ENCODE measurements at places on chromosomes 3 and 15.

DNA sequence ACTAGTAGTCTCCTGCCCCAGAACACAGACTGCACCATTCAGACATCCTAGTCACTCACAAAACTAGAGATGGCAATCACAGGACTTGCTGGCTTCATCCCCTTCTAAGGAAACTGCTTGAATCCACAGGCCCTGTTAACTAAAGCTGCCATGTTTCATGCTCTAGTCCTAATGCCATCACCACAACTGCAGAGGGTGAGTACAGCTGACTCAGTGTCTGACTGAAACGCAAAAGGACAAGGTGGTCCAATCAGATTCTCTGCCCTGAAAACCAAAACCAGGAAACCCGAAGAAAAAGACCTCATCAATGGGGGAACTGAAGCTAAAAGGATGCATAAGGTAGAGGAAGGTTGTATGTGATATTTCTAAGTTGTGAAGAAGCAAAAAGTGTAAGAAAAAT lies 25.2 kb upstream of the TFDP2 start:
- ATAC-seq: no peak

- ATAC-seq: no peak
These were observed 36.8 kb downstream of the ATP1B3 start for GRCh38 chr3:141913150-141913811.

DNA sequence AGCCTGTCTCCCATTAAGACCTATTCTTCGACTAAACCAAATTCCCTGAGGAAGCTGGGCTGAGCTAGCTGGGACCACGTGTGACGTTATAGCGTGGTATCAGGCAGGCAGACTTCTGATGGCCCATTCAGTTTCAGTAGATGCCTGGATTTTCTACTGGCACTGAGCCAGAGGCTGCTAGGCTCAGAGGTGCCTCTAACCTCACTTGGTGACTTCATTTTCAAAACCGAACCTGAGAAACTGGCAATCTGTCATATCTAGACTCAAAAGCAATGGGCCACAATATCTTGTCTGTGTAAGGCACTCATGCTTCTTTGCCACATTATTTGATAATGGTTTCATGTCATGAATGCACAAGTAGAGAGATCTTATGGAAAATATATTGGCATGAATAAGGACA lies 352.1 kb upstream of the AZI2 start:
- ATAC-seq: no peak

- ATAC-seq: no peak
These were observed 161.7 kb upstream of the UBE2E1 start for GRCh38 chr3:23644099-23644498.

GRCh38 chr3:197490098-197491058 lies 65.4 kb downstream of the BDH1 start:
- peak; percentile 27 for ATAC-seq

- ATAC-seq: peak; percentile 82
These were observed 819.7 kb upstream of the ALCAM start for GRCh38 chr3:104547031-104547430.

DNA sequence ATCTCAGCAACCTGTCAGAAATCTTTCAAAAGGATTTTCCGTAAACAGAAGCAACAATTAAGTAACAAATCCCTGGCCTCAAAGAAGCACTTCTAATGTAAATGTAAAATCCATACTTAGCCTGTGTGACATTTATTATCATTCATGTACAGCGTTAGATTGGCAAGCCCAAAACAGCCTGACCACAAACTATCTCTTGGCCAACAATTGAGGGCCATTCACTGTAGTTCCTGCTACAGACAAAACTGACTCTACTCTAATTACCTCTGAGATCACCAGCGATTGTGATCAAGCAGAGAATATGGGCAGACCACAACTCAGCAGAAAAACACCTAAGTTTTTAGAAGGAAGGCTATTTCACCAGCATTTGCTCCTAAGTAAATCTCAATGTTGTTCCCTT lies 9.2 kb downstream of the SHQ1 start:
- ATAC-seq: no peak

DNA sequence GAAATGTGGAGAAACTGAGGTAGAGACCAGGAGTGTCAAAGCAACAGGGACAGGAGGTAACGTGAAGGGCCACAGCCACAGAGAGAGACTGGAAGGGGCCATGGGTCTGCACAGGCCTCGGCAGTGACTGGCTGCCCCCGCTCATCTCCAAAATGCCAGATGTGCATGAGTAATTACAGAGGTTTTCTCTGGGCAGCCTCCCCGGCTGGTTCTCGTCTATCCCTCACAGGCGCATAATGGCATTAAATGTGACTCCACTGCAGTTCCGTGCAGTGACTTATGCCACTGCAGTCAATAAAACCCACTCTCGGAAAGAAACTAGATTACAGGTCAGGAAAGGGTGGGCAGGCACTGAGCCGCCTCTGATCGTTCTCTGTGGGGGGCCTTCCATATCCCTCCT lies 74.7 kb downstream of the WDR76 start:
- ATAC-seq: no peak

GRCh38 chr3:59341459-59341858 lies 291.6 kb upstream of the CFAP20DC start:
- no peak for ATAC-seq

DNA sequence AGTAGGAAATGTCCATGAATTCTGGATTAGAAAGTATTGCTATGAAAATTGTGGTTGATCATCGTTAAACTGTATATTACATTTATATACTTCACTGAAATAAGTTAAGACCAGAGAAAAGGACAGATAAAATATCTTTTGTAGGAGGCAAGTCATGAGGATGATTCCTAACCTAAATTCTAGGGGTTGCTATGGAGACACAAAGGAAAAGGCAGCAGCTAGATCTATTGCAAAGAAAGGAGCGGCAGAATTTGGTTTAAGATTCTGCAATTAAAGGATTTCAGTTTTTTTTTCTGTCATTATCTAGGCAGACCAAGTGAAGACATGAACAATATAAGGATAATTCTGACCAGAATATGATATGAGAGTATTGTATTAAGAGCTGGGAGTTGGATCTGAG lies 136.1 kb downstream of the CHL1 start:
- ATAC-seq: no peak

GRCh38 chr3:126528800-126529541 lies 5.0 kb downstream of the CHST13 start:
- ATAC-seq: no peak

DNA sequence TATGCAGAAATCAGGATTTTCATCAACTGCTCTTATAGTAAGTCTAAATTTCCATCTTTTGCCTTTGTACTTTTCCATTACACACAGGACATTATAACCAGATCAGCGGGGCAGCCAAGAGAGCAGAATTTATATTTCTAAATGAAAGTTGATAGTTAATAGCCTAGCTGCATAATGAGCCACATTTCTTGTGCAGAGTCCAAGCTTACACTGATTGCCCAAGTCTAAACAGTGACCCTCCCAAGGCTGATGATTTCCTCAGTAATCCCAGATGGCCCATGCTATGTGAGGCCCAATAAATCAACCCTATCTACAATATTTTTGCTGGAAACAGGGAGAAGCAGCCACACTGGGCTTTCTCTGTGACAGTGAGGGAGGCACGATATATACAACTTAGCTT lies 475.8 kb upstream of the KCNMB2 start:
- peak; percentile 86 for ATAC-seq

GRCh38 chr3:117893638-117894037 lies 1141.0 kb downstream of the IGSF11 start:
- no peak for ATAC-seq

- peak; percentile 87 for ATAC-seq
These were observed at the start of gene CEMIP for GRCh38 chr15:80778964-80779657. CEMIP (plus strand) TSS chr15:80779370; CDS start chr15:80873880, 94,510 bp downstream.

DNA sequence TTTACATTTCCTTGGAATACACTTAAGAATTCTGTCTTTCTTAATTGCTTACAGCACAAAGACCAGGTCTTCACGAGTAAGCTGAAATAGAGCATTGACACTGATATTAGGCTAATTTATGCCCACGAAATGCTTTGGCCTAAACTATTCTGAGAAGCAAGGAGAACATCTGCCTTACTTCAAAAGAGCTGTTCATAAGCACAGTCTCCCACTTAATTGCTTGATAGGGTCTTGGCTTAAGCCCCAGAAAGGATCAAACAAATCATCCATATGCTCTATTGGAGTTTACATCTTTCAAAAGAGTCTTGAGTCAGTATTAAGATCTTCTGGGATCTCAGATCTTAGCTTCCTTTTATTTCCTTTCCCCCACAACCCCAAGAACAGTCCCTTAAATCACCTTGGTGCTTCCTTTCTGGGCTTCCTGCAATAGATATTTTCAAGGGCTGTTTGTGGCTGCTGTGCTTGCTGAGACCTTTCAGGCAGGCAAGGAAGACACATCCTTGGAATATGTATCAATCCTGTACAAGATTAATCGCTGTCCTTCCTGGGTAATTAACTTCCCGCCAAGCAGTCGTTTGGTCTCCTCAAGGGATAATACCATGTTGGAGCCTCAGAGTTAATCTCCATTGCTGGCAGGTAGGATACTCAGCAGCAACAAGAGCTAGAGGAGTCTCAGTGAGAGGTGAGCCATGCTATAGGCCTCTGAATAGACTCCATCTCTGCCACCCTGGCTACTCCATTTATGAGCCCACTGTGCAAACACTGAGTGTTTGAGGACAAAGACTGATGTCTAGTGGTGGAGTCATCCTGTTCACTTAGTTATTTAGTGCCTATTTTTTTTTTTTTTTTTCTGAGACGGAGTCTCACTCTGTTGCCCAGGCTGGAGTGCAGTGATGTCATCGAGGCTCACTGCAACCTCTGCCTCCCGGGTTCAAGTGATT lies 37.1 kb downstream of the TMEM158 start:
- no peak for ATAC-seq

GRCh38 chr3:77254967-77255831 lies 215.3 kb downstream of the ROBO2 start:
- peak; percentile 51 for ATAC-seq

GRCh38 chr15:92158426-92158825 lies 235.3 kb upstream of the ST8SIA2 start:
- ATAC-seq: no peak

DNA sequence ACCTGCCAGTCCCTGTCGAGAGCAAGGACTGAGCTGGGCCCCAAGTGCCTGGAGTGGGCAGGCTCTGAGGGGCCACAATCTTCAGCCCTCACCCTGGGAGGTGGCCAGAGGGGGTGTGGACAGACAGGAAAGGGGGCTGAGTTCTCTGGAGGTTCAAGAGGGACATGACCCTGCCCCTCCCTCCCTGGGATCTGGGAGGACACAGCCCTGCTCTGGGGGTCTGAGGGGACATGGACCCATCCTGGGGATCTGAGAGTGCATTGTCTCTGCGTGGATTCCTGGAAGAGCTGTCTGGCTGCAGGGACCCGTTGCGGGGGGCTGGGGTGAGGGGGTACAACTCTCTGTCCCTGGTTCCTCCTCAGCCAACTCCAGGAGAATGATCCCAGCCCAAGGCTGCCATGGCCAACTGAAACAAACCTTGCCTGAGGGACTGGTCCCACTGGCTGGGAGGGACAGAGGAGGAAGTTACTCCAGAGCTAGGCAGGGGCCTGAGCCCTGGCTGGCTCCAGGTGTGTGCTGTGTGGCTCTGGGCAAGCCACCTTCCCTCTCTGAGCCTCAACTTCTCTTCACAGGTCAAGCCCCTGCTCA lies 29.0 kb downstream of the PTH1R start:
- no peak for ATAC-seq

DNA sequence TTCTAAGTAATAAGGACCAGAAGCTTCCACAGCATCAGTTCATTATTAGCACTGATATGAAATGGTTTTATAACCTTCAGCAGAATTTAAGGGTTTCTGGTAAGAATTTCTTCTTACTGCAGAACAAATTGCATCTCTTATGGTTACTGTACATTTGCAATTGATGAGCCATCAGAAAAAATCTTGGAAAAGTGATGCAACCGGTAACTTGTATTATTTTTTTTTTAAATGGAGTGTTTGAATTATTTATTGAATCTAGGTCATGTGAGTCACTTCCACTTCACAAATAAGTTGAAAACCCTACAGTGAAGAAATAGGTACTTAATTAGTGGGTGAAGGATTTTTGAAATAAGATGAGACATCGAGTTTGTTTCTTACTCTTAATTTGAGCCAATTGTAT lies 786.0 kb downstream of the TUSC7 start:
- no peak for ATAC-seq

DNA sequence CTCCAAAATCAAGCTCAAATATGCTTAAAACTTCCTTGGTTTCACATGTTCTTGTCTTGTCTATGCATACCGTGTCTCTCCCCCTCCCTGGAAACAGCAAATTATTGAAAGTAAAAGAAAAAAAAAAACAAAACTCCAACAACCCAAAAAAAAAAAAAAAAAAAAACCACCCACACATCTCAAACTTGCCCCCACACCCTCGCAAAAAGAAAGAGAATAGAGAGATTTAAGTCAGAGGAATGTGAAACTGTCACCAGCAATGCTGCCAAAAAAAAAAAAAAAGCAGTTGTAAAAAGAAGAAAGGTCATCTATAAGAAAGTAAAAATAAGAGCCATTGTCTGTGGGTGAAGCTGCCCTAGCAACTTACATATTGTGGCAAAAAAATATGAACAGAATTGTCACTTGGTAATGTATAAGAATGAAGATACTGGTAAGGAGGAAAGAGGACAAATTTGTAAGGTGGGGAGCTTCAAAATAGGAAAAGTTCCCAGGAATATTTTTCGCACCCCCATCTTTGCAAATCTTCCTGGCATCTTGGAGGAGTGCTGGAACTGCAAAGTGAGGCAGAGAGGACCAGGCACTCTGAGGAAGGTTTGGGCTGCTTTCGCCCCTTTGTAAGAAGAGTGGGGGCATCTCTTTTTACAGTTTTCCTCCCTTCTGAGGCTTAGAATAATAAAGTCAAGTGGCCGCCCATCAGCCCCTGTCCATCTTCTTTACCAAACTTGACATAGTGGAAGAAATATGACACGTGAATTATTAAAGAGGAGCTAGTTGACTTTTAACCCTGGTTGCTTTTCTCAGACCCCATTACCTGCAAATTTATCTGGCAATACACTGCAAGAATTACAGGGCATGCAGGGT lies 81.8 kb downstream of the NR2F2 start:
- no peak for ATAC-seq

DNA sequence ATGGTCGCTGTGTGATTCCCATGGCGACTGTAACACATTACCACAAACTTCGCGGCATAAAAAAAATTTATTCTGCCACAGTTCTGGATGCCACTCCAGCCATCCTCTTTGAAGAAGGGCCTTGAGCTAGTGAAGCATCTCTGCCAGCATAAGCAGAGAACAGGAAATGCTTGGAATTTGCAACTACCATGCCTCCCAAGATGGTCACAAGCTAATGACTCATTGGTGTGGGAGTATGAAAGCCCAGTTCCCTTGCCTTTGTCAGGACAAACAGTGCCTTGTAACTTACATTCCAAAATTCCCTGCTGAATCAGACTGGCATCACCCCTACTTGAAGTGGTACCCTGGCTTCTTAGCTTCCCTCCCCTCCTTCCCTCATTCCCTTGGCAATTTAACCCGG lies 129.7 kb downstream of the PROS1 start:
- ATAC-seq: no peak
